CD4-positive, alpha-beta T cell treated with Interleukin-4 for 1 hour (primary cell): ENCODE measurements at places on chromosomes 3 and 15.

DNA sequence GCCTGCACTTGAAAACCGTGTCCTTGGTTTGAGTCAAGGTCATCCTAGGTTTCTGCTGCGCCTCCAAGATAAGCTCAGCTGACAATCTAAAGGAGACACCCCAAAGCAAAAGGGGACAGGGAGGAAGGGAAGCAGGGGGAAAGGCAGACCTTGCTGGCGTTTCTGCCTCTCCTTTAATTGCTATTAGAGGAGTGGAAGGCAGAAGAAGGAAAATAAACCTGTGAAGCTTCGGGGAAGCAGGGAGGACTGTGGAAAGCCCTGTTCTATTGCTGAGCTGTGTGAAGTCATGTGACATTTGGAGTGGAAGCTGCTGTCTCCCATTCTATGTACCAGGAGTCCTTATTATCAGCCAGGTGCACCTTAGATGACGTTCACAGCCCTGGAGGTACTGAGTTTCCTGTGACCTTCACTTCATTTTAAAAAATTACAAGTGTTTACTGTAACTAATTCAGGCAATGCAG, 21.5 kb upstream of the CHD2 start:
- DNase-seq: no peak

DNA sequence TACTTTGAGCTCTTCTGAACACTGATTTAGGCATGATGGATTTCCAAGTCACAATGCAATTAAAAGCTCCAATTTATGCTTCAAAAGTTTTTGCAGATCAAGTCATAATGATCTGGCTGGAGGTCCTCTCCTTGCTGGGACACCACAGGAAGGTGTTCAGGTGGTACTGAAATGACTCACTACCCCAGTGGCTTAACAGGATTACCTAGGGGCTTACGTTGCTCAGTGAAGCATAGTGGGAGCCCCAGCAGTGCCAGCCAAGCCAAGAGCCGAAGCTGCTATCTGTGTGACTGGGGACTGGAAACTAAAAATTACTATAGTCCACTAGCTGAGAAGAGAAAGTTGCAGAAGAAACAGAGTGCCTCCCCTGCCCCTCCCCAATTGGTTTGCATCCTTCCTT, 110.1 kb upstream of the LPP start:
- no peak for DNase-seq

DNA sequence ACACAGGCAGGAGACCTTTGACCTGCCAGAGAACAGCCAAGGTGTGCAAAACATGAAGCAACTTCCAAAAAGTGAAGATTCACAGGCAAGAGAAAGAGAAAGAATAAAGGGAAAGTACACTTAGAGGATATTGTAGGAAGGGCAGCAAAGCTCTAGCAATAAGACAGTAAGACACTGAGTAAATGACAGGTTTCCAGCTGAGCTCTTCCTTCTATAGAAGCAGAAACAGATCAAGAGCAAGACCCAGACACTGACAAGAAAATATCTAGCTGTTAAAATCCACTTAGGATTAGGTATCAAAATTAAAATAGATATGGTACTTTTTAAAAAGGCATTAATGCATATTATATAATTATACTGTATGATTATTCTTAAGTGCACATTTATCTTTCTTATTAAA, 333.4 kb downstream of the RAP2B start:
- no peak for DNase-seq

- no peak for DNase-seq
Measured at GRCh38 chr15:57133127-57133968, 214.9 kb downstream of the TCF12 start.

- DNase-seq: no peak
Measured at GRCh38 chr15:40424483-40425115, 16.2 kb upstream of the BAHD1 start.

DNA sequence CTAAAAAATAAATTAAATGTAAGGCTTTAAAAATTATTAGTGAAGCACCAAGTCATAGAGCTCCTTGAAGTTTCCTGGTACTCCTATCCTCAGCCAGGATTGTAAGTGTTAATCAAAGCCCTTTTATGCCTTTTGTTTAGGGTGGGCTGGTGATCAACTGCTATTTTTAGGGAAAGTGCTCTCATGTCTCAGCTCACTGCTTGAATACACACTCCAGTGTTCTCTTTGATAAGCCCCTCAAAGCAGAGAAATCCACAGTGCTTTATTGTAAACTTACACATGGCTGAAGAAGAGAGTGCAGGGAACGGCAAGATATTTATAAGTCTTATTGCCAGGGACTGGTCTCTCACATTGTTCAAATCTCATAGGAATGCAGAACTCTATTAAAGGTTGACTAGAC, 156.4 kb upstream of the AZI2 start:
- DNase-seq: no peak

GRCh38 chr3:138786788-138787271, 47.9 kb downstream of the PIK3CB start:
- no peak for DNase-seq

GRCh38 chr3:69776920-69777581, 37.8 kb downstream of the MITF start:
- no peak for DNase-seq
